ENCODE measurements at places on chromosomes 5 and 9. TPM values are rescaled to one million over a fixed set of nuclear protein-coding genes. Genes with fewer than 3 reads are reported as not detected.

GRCh38 chr9:126084008-126084407, 242.6 kb upstream of the MVB12B start:
- DNase-seq, result no peak

GRCh38 chr9:109893241-109893640, 113.2 kb downstream of the PALM2AKAP2 start:
- DNase-seq, result no peak

DNA sequence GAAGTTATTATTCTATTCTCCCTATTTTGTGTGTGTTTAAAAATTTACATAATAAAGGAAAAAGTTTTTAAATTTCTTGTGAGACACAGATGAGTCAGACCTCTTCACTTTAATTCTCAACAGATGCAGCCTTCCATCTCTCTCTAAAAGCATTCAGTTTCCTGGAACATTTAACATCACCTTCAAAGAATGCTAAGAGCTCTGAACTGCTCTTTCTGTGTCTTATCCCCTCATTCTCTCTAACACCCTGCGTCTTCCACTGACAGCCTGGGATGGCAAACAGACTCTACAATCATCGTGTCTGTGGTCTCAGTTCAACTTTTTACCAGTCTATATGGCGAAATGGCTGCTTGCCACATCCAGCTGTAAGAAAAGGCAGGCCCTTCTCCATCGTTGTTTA, 173.0 kb downstream of the HINT1 start:
- DNase-seq, result no peak

DNA sequence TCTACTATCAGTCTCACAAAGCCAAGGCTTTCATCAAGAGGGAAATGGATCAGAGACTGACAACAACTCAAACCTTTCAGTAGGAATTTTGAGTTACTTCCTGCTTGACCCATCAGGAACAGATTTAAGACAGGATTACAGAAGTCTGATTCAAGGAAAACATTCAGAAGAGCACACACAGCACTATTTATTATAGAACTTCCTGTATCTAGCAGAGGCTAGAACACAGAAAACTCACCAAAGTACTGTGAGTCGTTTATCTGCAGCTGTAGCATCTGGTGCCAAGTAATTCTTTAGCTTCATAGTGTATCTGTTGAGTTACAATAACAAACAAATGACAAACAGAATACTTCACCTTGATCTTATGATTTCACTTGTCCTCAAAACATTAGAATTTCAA, 13.8 kb downstream of the LEAP2 start:
- no peak for DNase-seq

DNA sequence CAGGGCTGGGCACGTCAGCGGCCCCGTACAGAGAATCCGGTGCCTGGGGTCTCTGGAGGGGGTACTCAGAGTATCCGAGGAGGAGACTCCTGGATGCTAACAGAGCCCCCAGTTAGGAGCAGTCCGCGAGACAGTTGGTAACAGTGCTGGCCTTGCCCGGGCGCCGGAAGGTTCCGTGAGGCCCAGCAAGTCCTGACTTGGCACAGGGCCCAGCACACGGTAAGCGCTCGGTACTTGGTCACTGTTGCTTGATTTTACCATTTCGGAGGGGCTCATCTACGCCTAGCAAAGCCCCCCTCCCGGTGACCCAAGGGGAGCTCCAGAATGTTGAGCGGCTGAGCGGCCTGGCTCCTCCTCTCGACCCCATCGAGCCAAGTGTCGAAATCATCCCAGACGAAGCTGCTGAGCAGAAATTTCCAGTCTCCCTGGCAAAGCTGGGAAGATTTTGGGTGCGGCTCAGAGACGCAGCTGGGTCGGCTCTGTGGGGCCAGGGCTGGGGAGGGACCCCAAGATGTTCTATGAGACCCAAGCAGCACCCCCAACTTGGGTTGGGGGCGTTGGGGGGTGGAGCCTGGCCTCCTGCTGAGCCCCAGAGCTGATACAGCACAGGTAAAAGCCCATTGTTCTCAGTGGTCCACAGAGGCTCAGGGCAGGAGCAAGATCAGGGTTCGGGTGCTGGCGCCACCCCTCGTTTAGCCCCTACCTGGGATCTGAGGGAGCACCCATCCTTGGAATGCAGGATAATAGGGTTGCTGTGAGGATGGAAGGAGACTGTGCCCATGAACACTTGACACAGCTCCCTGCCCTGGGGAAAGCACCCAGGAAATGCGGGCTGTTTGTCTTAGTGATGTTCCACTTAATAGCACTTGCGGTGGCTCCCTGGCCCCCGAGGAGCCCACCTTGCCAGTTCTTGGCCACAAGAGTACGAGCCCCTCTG, 137.2 kb downstream of the C9orf50 start:
- DNase-seq, result peak; percentile 70

DNA sequence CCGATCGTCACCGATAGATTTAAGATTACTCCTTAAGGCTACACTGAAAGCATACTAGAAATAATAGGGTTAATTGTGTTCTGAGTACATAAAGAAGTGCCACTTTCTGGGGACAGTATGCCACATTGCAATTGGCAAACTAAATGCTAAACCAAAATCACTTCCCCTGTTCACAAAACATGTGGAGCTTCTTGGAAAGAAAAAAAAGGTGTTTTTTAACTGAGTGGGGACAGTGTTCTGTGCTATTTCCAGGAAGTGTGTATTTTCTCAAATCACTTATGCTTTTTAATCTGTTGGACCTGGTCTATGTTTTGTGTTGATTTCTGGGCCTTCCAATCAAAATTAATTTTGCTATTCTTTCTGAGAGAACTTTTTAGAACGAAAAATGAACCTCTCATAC, 149.3 kb upstream of the MPDZ start:
- no peak for DNase-seq

GRCh38 chr5:154868702-154869101, 10.3 kb downstream of the CNOT8 start:
- DNase-seq, result no peak

DNA sequence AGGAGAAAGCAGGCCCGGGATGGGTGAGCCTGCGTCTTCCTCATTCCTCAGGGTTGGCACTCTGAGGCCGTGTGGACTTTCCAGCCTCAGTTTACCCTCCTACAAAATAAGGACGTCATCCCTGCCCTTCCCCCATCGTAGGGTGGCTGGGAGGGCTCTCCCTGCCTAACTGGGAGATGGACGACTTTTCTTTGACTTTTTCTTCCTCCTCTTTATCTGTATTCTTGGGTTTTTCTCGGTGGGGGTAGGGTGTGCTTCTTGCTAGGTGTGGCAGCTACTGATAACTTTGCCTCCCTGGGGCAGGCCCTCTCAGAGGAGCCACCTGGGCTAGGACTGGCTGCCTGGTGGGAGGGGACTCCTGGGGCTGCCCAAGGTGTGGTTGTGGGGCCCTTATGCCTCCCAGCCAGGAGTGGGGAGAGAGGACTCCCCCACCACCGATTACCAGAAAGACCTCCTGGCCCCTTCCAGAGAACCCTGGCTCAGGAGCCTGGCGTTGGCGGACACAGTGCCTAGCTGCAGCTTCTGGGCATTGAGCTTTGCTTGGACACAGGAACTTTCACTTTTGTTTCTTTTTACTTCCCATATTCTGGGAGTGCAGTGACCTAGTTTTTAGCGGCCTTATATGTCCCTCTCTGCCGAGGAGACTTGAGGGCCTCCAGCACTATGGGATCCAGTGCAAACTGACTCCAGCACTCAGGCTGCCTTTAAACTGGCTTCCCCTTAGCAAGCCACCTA, 6.1 kb downstream of the GLIPR2 start:
- no peak for DNase-seq

GRCh38 chr5:108487951-108488350, 106.1 kb upstream of the FBXL17 start:
- DNase-seq, result no peak

- no peak for DNase-seq
Observed at GRCh38 chr9:91181541-91181940, 180.2 kb downstream of the AUH start.

GRCh38 chr5:53366245-53366644, 114.2 kb upstream of the FST start:
- no peak for DNase-seq

DNA sequence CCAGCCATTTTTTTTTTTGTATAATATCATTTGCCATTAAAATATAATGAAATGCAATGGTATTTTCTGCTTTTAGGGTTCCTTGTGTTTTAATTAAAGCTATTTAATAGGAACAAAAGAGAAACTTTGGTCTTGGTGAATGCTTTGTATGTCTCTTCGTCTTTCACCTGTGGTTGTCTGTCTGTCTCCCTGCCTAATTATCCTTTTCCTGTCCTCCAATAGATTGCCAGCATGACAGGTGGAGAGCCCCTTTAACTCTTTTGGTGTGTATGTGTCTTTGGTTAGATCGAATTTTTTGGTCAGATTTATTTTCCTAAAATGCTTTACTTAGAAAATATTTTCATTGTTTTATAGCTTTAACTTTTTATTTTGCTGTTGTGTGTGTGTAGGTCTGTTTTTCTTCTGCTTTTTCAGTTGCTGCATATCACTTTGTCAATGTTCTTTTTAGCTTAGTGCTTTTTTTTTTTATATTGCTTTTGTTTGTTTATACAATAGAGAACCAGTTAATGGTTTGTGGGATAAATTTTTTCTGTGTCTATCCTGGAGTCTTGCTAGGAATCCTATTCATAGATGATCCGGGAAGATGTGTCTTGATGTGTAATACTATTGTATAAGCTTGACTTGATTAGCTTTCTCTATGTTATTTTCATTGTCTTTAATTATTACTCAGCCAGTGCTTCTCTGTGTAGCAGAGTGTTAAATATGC, 8.6 kb downstream of the CHMP5 start:
- DNase-seq, result no peak

The P4HA2 gene
- total RNA-seq, result 13.9 TPM

The FBLL1 gene
- total RNA-seq, result 64.8 TPM

The HAVCR1 gene
- 0.82 TPM for total RNA-seq

Data from frontal cortex (tissue), 4 donors.